ENCODE measurements at places on chromosomes 13 and 19.

- DNase-seq: peak; percentile 87
Observed at GRCh38 chr19:53196777-53197396, 3.7 kb upstream of the ZNF665 start.

- peak; percentile 45 for DNase-seq
Observed at GRCh38 chr13:101520672-101521071, 68.2 kb downstream of the ITGBL1 start.

DNA sequence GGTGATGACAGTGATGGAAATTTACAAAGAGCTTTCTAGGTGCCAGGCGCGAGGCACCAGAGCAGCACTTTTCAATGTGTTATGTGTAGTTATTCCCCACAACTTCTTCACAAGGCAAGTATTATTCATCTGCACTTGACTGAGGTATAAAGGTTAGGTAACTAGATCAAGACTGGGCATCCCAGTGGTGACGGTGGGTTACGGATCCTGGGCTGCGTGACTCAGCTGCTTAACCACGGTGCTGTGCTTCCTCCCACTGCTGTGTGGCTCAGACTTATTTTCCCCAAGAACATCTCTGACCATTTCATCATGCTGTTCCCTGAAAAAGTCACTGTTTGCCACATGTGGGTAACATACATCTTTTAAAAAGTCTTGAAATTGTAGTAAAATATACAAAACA, 19.3 kb downstream of the EDDM13 start:
- DNase-seq: no peak

- no peak for DNase-seq
Observed at GRCh38 chr19:13931391-13932148, 6.6 kb downstream of the PODNL1 start.

DNA sequence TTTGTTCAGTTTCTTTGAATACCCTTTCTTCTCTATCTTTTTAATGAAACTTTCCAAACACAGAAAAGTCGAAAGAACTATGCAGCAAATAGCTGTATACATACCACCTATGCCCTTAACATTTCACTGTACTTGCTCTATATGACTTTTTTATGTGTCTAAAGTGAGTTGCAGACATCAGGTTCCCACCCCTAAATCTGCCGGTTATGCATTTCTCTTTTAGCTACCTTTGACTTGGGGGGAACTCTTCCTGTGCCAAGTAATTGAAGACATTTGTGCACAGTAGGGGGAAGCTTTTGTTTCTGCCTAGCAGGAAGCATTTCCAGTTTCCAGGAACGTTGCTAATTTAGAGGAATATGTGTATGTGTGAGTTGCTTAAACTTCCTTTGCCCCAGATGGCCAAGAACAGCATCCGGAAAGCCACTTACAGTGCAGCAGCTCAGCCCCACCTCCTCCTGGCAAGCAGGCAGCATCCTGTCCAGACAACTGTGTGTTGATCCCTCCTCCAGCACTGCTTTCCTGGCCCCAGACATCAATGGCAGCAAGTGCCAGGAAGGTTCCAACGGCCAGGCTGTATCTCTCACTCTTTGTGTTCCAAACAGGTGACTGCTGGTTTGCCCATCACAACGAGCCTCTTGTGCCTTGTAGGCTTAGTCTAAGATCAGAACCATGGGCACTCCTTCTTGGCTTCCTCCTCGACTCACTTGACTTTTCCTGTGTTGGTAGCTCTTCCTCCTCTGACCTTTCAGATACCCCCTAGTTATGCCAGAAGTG, 14.7 kb upstream of the GRAMD1A start:
- no peak for DNase-seq

Measured in CD4-positive, alpha-beta memory T cell (primary cell).